ENCODE measurements at places on chromosomes 4 and X. TPM values are rescaled to one million over a fixed set of nuclear protein-coding genes. Genes with fewer than 3 reads are reported as not detected.
A peak's percentile ranks its signal among the peaks of the same experiment; 100 is the strongest.

EDA gene
- total RNA-seq = 2.5 TPM

ABCE1 gene
- 264 TPM for total RNA-seq

PNPLA4 gene
- 5.4 TPM for total RNA-seq

CT83 gene
- total RNA-seq = not detected

MAPK10 gene
- 0.20 TPM for total RNA-seq

PLXNB3 gene
- 5.5 TPM for total RNA-seq

USP17L22 gene
- total RNA-seq = not detected

FRAS1 gene
- total RNA-seq = 26.8 TPM

SH2D1A gene
- not detected for total RNA-seq

PKD2 gene
- total RNA-seq = 49.7 TPM

CWH43 gene
- total RNA-seq = not detected

FGF5 gene
- 0.32 TPM for total RNA-seq

SLITRK4 gene
- 1.6 TPM for total RNA-seq

TMSB15B gene
- total RNA-seq = 3.9 TPM

EVC2 gene
- total RNA-seq = 12.1 TPM

CRMP1 gene
- total RNA-seq = 0.04 TPM

SMIM10 gene
- total RNA-seq = 2.2 TPM

SATL1 gene
- not detected for total RNA-seq

PLA2G12A gene
- 12.6 TPM for total RNA-seq

MGARP gene
- total RNA-seq = 57.2 TPM

TMEM144 gene
- total RNA-seq = 3.4 TPM

IL2 gene
- not detected for total RNA-seq

BANK1 gene
- total RNA-seq = not detected

NEIL3 gene
- 8.1 TPM for total RNA-seq

UGT2B11 gene
- total RNA-seq = not detected

GRCh38 chrX:119758731-119759247 is 401 bp downstream of the SOWAHD start:
- no peak for DNase-seq

DNA sequence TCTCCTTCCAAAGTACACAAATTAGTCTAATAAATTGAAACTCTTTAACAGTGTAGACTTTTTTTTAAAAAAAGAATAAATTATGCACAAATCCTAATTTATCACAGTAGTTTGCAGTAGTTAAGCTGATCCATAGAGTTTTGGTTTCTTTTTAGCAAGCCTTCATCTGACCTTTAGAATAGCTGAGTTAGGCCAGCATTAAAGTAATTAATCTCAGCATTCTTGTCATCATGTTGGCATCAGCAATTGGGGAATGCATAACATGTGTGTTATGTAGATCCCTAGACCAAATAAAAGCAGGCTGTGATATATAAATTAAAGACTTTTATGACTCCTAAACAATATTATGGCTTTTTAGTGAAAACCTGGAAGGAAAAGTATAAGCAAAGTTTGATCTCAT is 426.5 kb upstream of the PABPC4L start:
- no peak for DNase-seq

DNA sequence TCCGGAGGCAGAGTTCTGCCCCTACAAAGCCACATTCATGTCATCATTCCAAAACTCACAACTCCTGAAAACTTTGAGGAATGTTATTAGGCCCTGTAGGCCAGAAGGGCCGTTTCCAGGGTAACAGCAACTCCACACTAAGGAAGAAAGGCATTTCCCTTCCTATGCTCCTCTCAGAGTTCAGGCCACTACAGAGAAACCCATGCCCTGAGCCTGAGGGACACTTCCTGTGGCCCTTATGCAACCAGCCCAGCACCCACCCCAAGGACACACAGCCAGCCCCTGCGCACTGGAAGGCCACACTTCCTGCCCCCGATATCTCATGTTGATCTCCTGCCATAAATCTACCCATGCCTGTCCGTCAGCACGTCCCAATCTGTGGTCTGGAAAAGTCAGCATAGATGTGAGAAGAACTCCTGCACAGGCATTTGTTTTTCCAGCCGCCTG is 289.3 kb downstream of the BCOR start:
- DNase-seq = peak; percentile 26

- DNase-seq = no peak
These were observed 24.9 kb upstream of the SGMS2 start for GRCh38 chr4:107799669-107800450.

- DNase-seq = no peak
These were observed 5.9 kb downstream of the NOX1 start for GRCh38 chrX:100868273-100868672.

- no peak for DNase-seq
These were observed 4.2 kb upstream of the TMEM154 start for GRCh38 chr4:152684007-152684406.

GRCh38 chr4:148068065-148068911 is 336.4 kb downstream of the ARHGAP10 start:
- no peak for DNase-seq

DNA sequence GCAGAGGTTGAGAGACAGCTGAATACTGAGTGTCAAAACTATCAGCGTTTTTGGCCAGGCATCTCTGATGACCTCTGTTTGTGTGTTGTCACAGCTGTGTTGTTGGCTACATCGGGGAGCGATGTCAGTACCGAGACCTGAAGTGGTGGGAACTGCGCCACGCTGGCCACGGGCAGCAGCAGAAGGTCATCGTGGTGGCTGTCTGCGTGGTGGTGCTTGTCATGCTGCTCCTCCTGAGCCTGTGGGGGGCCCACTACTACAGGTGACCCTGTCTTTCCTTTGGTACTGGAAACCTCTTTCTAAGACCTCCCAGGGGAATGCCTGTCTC is 86.9 kb downstream of the EGF start:
- DNase-seq = no peak

DNA sequence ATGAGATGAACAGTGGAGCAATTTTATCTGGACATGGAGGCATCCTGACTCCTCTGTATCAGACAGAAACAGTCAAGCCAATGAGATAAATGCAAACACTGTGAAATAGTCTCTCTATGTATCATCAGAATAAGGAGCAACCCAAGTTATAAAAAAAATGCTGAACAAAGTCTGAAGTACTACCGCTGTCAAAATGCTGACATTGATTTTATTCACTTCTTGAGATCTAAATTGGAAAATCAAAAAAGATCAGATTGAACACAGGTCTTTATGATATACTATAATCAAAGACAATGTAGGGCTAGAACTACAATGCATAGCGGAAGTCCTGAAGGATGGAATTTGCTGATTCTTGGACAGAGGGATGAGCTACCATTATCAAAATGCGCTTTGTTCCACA is 76.1 kb downstream of the FTHL17 start:
- DNase-seq = no peak

- no peak for DNase-seq
These were observed 149.6 kb downstream of the COX18 start for GRCh38 chr4:72919937-72920336.

- no peak for DNase-seq
These were observed 1.0 kb upstream of the PPBP start for GRCh38 chr4:73989031-73989430.

- DNase-seq = no peak
These were observed 63.4 kb upstream of the AP1S2 start for GRCh38 chrX:15918003-15918402.

DNA sequence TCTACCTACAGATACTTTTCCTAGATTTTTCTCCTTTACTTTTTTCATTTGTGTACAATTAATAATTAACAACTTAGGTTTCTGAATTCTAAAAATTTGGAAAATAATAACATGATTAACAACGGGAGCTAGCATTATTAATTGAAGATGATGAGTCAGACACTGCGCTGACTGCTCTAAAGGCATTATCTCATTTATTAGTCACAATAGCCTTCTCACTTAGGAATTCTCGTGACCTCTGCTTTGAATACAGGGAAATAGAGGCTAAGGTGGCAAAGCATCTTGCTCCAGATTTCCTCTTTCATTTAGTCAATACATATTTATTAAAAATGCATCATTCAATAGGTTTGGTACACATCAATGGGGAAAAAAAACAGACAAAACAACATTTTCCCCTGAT is 441.3 kb downstream of the PCDH18 start:
- DNase-seq = no peak

DNA sequence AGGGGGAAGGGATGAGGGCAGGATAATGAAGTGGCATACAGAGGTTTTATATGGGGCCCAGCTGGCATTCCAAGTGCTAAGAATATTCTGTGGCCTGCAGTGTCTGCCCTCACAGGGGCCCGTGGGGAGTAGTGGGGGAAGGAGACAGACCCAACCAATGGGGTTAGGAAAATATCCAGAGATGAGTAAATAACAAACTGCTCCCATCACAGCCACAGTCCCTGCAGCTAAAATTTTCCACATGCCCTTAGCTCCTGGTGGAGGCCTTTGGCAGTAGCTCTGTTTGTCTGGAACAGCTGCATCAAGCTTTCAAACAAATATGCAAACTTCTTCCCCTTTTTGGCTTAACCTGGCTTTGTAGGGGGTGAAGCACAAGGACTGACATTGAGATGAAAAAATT is 3.1 kb downstream of the SRPX2 start:
- DNase-seq = no peak

- no peak for DNase-seq
These were observed 612 bp upstream of the RRAGB start for GRCh38 chrX:55716937-55717336.

- no peak for DNase-seq
These were observed 106.8 kb downstream of the CLNK start for GRCh38 chr4:10577508-10578426.

DNA sequence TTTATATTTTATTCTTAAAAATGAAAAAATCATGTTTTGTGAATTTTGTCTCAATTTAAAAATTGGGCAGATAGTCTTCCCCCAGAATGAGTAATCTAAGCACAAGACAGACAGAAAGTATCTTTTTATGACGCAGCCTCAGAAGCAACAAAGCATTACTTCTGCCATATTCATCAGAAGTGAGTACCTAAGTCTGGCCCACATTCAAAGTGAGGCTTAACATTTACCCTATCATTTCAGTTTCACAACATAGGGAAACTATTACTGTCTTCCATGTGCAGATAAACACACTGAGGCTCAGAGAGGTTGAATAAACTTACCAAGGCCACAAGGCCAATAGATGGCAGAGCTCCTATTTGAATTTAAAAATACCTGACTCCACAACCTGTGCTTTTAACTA is 4.4 kb upstream of the PRDX4 start:
- DNase-seq = no peak

DNA sequence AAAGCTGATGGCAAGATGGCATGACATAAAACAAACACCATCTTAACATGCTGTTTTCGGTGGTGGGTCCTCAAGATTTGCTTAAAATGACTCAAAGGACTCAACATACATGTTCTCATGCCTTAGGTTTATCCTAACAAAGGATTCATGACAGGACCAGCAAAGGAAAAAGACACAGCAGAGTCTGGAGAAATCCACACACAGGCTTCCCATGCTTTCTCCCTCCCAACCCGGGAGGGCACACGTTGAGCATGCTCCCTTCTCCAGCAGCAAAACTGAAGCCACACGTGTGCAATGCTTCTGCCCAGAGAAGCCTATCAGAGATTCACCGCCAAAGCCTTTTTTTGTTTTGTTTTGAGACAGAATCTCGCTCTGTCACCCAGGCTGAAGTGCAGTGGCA is 39.9 kb downstream of the SAT1 start:
- DNase-seq = no peak

- DNase-seq = no peak
These were observed 48.1 kb downstream of the GPRIN3 start for GRCh38 chr4:89259301-89260028.

DNA sequence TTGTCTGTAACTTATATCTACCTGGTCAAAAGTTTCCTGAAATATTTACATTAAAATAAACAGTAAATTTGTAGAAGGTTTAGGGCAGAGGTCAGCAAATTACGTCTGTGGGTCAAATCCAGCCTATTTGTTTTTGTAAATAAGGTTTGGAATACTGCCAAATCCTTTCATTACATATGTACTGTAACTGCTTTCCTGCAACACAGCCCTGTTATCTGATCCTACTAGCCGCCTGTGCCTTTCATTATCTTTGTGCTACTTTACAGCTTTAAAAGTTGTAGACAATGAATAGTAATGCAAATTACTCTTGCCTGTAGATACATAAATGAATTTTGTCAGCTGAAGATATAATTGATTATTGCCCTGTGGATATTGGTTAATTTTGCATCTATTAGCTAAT is 369.6 kb upstream of the SLC7A11 start:
- no peak for DNase-seq

DNA sequence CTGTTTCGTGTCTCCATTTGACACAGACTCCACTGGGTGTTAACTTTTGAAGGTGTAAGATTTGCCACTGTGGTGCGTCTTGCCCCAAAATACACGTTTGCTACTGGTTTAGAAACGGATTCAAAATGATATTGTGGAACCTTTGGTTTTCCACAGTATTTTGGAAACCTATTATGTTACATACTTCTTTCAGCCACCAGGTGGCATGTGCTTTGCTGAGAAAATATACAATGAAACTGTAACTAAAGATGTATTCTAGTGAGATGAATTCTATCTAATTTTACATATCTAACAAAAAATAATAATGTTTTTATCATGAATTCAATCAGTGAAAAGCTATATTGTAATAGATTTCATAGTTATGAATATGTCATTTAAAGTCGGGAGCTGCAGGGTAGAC is 28.4 kb upstream of the SLITRK4 start:
- DNase-seq = no peak

GRCh38 chrX:153708415-153708814 is 15.8 kb downstream of the BCAP31 start:
- DNase-seq = peak; percentile 54

DNA sequence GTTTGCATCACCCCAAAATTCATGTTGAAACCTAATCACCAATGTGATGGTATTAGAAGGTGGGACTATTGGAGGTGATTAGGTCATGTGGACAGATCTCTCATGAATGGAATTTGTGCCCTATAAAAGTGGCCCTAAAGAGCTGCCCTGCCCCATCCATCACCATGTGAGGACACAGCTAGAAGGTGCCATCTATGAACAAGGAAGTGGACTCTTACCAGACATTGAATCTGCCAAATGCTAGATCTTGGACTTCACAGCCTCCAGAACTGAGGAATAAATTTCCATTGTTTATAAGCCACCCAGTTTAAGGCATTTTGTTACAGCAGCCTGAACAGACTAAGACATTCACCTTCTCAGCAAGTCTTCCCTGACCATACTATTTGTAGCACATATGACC is 7.5 kb downstream of the PLA2G12A start:
- no peak for DNase-seq

Measured in pulmonary artery endothelial cell (primary cell).